ENCODE measurements at places on chromosomes 2 and 18.

- no peak for DNase-seq
These were observed 67.4 kb downstream of the DYM start for GRCh38 chr18:49393011-49393410.

GRCh38 chr2:562391-563364 lies 114.5 kb downstream of the TMEM18 start:
- DNase-seq = no peak

DNA sequence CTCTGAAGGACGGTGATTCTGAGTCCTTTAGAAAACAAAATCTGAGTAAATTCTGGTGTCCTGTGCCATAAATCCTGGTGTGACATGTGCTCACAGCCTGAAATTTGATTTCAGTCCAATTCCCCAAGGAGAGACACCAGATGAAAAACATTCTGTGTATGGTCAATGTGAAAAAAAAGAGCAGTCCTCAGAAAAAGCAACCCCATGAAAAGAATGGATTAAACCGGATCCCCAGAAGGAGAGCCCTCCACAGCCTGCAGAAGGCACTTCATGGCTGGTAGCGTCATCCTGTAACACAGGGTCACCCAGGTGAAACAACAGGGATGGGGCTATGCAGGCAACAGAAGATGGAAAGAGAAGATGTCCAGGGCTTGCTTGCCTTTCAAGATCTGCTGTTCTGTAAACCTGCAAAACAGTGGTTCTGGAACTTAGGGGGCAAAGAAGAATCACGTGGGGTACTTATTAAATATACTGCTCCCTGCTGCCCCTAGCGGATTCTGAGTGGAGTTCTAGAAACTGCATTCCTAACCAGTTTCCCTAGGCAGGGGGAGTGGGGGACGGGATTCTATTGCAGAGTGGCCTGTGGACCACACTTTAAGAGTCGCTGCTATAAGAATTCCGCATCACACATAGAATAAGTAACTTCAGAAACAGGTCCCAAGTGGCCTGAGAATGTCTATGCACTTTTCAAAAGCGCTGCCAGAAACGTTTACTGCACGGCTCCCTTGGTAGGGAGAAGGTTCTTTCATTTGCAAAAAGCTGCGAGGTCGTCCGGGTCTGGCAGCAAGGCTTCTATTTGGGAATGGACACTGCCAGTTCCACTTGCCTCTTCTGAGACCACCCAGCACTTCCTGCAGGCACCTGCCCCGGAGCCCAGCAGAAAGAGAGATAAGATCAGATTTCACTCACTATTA lies 118.9 kb upstream of the ARL5A start:
- peak; percentile 68 for DNase-seq

GRCh38 chr2:68646303-68646702 lies 2.9 kb downstream of the PROKR1 start:
- DNase-seq = no peak

DNA sequence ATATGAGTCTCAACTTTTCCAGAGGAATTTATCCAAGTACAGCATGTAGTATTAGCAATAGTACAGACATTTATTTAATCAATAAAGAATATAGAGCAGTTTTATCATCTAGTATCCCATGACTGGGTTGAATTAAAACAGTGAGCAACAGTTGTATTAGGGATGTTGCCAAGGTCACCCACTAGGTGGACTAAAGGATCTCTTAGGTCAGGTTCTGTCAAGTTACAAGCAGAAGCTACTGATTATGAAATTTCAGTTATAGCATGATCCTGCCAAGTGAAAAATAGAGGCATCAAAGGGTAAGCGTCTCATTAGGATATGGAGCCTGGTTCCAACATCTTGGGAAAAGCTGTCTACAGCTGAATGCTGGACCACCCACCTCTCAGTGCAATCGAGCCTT lies 52.1 kb upstream of the LAPTM4A start:
- no peak for DNase-seq

DNA sequence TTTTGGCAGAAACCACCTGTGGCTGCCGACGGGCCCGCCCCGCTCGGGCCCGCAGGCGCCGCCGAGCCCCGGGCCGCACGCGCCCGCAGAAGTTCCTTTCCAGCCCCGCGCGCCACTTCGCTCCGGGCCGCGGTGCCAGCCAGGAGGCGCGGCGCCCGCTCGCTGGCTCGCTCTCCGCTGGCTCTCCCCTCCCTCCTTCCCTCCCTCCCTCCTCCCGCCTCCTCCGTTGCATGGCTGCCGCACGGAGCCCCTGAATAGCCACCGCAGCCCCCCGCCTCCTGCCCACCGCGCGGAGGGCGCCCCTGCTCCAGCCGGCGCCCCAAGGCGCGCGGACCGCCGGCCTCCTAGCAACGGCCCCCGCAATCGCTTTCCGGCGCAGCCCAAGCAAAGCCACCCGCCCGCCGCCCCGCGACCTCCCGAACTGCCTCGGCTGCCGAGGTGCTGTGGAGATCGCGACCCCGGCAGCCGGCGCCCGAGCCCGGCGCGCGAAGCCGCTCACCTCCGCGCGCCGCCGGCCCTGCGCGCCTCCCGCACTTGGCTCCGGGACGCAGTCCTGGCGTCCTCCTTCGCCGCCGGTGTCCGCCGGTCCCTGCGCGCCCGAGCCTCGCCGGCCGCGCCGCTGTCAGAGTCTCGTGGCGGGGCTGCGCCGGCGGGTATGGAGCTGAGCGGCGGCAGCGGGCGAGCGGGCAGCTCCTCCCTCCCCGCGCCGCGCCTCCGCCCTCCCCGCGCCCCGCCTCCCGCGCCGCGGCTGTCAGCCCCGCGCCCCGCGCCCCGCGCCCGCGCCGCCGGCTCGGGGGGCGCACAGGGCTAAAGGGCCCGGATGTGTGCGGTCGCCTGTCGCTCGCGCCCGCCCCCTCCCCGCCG lies at the start of gene ZBTB7C:
TSS of gene ZBTB7C (minus strand) at position 657 of the 864 bp plus-strand sequence.
- DNase-seq = peak; percentile 54

- DNase-seq = no peak
These were observed 190.1 kb downstream of the NDUFA10 start for GRCh38 chr2:239835056-239835455.

- DNase-seq = no peak
These were observed 40.7 kb downstream of the TCF7L1 start for GRCh38 chr2:85173909-85174308.

DNA sequence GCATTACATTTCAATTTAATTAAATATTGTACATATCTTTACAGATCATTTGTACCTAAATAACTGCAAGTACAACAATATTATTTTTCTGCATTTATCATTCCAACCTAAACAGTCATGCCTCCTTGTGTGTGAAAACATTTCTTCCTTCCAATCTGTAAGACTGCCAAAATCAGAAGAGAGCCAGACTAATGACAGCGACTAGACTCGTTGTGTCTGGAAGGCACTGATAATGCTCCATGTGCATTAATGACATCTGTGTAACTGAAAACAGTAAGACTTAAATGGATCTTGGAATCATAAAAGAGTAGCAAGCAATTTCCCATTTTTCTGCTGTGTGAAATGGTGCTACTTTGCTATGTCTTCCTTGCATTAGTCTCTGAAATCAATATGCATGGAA lies 278.0 kb upstream of the DSEL start:
- DNase-seq = no peak

DNA sequence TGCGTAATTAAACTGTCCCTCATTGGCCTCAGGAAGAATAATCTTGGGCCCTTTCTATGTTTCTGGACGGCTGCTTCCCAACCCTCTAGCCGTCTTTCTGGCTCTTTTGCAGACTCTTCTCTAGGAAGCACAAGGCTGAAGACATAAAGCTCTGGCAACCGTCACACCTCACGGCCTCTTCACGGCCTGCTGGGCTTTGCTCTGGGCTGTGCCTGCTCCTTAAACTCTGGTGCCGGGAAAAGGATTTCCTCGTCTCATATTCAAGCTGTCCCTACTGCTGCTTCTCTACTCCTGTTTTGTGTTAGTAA lies 36.0 kb upstream of the WIPF1 start:
- DNase-seq = no peak

GRCh38 chr18:30177056-30177455 lies 865.5 kb downstream of the DSC3 start:
- no peak for DNase-seq

- DNase-seq = no peak
These were observed 232.0 kb downstream of the STK39 start for GRCh38 chr2:168015274-168015953.

- DNase-seq = no peak
These were observed 57.6 kb downstream of the TTC21B start for GRCh38 chr2:165895974-165896373.

DNA sequence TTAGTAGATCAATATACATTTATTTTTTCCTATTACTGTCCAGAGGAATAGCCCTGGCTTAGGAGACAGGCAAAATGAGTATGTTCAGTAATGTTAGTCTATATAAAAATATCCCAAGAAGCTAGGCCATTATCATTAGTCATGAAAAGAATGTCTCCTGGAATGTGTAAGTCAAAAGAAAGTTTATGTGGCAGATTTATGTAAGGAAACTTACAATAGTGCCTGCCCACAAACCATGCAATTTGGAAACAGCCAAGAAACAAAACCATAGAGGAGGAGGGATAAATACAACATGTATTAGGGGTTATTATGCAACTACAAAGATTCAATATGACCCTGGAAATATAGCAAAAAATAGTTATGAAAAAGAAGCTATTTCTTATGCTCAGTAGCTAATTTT lies 96.3 kb downstream of the NOL4 start:
- no peak for DNase-seq

- DNase-seq = no peak
These were observed 27.5 kb downstream of the PMAIP1 start for GRCh38 chr18:59927246-59927825.

DNA sequence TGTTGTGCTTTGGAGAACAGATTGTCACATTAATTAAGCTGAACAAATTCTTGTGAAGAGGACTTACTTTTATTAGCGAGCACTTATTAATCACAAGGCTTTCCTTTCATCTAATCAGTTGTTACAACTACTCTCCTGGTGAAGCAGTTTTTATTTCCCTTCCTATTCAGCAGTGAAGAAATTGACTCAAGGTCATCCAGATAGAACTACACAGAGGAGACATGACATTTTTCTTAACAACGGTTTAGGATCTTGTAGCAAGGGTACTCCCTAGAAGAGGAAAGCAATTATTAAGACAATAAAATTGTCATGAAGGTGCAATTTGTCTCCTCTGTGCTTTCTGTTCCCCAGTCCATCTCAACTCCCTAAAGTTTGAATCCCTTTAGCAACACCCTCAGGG lies 61.3 kb downstream of the POLE4 start:
- DNase-seq = no peak

DNA sequence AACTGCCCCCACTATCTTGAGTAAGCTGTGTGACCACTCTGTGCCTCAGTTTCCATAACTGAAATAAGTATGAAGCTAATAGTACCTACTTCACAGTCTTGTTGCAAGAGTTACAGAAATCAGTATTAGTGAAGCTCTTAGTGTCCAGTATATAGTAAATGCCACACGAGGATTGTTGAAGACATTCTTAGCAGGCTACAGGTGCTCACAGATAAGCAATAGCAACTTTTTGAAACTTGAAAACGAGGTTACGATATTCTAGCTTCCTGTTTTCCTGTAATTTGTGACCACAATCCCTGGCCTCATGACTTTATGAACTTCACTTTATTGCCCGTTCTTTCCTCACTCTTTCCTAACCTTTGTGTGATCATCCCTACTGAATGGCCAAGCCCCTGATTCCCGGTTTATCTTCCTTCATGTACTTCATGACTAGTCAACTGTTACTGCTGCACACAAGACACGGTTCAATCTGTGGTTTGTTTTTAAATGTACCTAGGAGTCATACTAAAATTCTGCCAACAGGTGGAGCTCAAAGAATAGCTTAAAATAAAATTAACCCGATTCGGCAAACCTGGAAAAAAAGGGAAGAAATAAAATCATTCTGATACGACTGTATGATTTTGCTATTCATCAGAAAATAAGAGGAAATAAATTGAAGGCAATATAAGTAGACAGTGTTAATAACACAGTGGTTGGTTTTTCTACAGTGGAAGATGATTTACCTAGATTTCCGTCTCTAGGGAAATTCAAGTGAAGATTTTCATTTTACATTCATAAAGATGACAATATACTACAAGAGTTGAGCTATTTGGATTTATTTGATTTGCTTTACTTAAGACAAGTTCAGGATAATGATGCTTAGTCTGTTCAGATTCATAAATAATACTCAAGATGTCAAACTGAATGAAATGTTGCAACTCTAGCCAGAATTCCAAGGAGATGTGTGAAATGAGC lies 38.1 kb upstream of the STAT1 start:
- no peak for DNase-seq

GRCh38 chr2:45675263-45675812 lies 23.9 kb downstream of the PRKCE start:
- peak; percentile 26 for DNase-seq

DNA sequence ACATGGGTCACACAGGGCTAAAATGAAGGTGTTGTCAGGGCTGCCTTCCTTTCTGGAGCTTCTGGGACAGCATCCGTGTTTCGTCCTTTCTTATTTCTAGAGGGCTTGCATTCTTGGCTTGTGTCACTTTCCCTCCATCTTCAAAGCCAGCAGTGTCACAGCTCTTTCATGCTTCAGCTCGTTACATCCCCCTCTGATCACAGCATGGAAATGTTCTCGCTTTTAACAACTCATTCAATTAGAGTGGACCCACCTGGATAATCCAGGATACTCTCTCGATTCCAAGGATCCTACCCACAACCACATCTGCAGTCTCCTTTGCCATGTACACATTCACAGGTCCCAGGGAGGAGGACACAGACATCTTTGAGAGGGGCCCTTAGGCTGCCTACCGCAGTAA lies 316.2 kb upstream of the FIGN start:
- DNase-seq = no peak

DNA sequence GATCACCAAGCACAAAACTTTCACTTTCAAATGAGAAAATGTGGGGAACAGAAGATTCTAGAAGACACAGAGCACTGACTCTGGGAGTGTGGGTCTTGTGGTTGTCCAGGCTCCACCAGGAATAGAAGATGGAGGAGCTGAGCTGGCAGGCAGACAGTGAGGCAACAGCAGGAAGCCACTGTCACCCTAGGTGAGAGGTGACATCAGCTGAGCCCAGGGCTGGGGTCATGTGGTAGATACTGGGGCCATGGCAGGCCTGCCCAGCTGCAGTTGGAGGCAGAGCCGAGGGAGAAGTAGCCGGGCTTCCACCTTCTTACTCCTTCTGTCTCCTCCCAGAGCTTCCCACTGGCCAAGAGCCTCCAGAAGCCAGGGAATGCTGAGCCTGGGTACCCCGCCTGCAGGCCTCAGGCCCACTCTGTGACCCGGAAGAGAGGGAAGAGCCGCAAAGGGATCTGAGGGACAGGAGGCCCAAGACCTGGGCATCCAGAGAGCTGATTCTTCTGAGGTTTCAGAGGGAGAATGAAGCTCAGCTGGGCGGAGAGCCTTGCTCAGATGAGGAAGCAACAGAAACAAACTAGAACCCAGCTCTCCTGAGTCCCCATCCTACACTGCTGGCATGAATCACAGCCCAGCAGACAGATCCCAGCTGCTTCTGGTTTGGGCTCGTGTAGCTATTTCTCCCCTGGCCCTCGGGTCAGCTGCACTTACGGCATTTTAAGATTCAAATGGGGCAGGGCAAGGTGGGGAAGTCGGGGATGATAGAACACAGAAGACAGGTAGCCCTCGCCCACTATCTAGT lies 39.8 kb upstream of the ASAP2 start:
- no peak for DNase-seq
